ENCODE measurements at places on chromosomes 1 and 21.

DNA sequence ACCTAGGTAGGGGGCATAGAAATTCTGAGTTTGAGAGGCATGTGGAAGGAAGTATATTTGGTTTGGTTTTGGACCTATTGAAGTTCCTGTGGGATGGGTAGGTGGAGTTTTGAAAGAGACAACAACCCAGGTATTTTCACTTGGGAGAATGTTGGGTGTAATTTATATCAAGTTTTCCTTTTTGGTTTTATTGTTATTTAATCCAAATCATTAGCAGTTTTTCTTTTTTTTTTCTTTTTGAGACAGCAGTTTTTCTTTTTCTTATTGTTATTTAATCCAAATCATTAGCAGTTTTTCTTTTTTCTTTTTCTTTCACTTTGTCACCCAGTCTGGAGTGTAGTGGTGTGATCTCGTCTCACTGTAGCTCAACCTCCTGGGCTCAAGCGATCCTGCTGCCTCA is 30.1 kb downstream of the RNF11 start:
- DNase-seq: no peak

DNA sequence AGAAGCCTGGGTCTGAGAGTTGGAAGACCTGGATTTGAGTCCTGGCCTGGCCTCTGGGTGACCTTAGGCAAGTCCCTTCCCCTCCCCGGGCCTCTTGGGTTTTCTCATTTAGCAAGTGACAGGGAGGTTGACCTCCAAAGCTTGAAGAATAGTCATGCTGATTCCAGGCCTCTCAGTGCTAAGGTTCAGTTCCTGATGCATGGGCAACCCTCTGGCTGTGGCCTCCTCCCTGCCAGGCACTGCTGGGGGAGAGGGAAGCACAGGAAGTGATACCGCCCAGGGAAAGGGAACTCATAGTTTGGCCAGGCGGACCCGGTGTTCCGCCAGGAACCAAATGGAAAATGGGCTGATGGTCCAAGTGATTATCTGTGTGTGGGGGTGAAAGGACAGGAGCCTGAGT is 23.6 kb upstream of the WASF2 start:
- DNase-seq: no peak

DNA sequence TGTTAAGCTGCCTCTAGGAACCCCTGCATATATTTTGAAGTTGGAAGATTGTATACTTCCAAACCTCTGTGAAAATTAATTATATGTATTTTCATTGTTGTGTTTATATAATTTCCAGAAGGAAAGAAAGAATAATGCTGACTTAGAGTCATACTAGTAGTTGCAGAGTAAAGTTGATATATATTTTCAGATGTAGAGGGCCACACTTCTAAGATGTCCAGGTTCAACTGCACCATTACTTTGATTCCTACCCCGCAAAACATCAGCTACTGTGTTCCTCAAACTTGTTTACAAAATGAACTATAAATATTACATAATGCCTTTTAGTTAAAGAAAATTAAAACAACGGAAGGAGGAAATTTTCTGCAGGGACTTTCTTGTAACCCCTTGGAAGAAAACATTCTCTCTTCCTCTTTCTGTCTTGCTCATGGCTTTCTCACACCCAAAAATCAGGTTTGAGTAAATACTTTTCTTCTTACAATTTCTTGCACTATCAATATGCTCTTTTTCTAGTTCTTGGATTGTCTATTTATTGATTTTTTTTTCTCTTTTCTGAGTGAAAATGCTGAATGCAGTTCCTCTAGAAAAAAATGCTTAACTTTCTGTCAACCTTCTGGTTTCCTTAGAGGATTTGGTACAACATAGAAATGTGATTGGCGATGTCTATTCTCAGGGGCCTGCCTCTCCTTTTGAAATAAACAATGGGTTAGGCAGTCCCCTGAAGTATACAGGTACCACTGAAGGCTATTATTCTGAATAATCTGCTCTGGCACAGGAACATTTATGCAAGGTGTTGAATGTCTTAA is 867.8 kb downstream of the TTLL7 start:
- no peak for DNase-seq

DNA sequence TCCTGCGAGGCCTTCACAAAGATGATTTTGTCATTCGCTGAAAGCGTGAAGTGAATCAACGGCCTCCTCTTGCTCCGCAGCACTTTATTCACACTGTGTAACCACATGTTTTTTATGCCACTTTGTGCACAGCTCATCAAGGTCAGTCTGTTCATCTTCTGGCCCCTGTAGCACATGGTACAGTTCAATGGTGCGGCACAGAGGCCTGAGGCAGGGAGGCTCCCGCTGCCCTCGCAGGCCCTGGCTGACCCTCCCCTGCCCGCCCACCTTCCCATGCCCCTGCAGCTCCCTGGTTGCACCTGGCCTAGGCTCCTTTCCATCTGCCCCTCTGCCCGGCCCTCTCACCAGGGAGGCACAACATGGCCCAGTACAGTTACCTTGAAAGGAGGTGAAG is 87.5 kb downstream of the CD247 start:
- no peak for DNase-seq

GRCh38 chr1:228120351-228120750 is 11.3 kb upstream of the MRPL55 start:
- no peak for DNase-seq

- DNase-seq: no peak
Observed at GRCh38 chr1:164842870-164843269, 283.9 kb downstream of the PBX1 start.

- DNase-seq: no peak
Observed at GRCh38 chr1:231748760-231749415, 122.3 kb downstream of the DISC1 start.

- no peak for DNase-seq
Observed at GRCh38 chr1:184533049-184533448, 146.2 kb downstream of the C1orf21 start.

DNA sequence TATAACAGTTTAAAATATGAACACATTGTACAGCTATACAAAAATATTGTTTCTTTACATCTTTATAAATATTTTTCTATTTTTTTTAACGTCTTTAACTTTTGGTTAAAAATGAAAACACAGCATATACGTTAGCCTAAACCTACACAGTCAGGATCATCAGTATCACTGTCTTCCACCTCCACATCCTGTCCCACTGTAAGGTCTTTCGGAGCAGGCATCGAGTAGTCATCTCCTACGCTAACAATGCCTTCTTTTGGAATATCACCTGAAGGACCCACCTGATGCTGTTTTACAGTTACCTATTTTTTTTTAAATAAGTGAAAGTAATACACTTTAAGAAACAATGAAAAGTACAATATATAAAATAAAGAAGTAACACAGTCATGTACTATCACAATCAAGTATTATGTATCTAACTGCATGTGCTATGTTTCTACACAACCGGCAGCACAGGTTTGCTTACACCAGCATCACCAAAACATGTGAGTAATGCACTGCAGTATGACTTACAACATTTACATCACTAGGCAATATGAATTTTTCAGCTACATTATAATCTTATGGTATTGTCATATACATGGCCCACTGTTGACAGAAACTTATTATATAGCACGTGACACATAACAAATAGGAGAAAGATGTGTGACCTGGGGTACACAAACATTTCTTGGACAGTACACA is 254.4 kb downstream of the AKT3 start:
- peak; percentile 28 for DNase-seq

DNA sequence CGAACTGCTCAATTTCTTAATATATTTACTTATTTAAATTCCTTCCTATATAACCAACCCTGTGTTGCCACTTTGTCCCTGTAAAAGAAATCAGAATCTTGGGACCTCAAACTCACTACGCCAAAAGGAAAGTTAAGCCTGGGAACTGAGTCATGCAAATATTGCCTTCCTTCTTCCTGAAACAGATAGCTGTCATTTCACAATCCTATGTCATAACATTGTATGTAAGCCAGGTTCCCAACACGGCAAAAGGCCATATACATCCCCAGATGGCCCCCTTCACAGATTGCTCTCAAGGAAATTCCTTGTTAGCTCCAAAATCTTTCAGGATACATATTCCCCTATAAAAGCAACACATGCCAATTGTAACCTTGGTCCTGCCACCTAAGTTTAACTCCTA is 39.7 kb downstream of the C21orf91 start:
- DNase-seq: no peak

GRCh38 chr21:15367061-15367626 is 302.3 kb upstream of the NRIP1 start:
- no peak for DNase-seq
